ENCODE measurements at places on chromosomes 11 and 22.

- DNase-seq = peak; percentile 82
These were observed 33.0 kb upstream of the RIC3 start for GRCh38 chr11:8201644-8202365.

DNA sequence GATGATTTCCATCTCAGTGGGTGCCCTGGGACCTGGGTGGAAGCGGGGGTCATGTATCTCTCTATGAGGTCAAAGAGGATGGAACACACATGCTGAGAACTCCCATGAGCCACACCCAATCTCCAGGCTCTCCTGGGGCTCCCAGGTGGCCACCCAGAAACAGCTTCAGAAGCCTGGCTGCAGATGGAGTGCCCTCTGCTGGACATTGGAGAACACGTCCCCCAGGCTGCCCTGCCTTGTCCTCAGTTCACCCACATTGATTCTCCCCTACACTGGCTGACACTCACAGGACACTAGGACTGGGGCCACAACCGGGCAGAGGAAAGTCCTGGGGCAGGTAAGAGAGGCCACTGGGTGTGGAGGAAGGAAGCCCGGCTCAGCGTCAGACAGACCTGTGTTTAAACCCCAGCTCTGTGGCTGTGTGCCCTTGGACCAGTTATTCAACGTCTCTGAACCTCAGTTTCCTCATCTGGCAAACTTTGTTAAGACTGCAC is 4.5 kb upstream of the NOL12 start:
- peak; percentile 65 for DNase-seq

GRCh38 chr22:26553056-26553752 is 36.7 kb downstream of the TPST2 start:
- DNase-seq = no peak

DNA sequence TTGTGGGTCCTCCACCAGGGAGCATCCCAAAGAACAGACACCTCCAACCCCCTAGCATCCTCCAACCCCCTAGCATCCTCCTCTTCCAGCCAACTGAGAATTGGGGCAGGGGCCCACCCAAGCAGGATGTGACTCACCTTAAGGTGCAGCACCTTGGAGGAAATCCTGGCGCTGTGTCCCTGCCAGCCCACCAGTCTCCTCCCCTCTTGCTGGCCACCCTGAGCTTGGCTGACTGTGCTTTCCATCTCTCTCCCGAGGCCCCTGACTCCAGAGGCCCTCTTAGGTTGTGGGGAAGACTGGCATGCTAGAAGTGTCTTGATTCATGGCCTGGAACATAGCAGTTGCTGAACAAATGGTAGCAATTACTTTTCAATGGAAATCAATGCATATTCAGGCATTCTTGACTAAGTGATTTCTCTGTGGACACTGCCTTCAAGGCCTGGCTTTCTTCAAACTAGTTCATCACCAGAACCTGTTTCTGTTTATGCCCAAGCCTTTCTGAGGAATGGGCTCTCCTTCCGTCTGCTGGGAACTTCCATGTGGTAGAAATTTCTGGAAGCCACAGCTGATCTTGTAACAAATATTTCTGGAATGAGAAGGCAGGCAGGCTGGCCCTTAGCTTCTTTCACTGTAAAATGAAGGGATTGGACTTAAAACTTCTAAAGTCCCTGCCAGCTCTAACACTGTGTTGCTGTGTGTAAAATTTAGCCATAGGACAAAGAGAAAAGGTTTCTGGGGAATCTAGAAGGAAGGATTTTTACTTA is 60.5 kb downstream of the CEP164 start:
- DNase-seq = no peak

- DNase-seq = no peak
These were observed 110.2 kb downstream of the MIAT start for GRCh38 chr22:26767351-26768155.

- no peak for DNase-seq
These were observed 221.7 kb upstream of the BLID start for GRCh38 chr11:122337704-122338103.

DNA sequence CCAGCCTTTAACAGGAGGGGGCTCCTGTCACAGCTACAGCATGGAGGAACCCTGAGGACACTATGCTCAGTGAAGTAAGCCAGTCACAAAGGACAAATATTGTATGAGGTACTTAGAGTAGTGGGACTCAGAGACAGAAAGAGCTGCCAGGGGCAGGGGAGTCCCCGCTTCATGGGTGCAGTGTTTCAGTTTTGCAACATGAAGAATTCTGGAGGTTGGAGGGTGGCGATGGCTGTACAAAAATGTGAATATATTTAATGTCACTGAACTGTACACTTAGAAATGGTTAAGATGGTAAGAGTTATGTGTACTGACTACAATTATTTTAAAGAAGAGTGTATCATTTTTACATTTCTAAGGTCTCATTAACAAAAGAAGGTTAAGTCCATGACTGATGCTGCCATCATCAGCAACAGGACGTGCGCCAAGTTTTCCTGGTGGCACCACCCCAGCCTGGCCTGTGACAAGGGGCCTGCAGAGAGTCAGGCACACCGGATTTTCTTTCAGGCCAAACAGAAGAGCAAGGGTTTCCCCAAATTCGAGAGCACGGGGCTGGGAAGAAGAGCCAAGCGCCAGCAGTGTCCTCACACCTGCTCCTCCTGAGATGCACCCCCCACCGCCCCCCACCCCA is 22.1 kb downstream of the YPEL1 start:
- no peak for DNase-seq

GRCh38 chr22:20624161-20624616 is 116.8 kb downstream of the MED15 start:
- no peak for DNase-seq

DNA sequence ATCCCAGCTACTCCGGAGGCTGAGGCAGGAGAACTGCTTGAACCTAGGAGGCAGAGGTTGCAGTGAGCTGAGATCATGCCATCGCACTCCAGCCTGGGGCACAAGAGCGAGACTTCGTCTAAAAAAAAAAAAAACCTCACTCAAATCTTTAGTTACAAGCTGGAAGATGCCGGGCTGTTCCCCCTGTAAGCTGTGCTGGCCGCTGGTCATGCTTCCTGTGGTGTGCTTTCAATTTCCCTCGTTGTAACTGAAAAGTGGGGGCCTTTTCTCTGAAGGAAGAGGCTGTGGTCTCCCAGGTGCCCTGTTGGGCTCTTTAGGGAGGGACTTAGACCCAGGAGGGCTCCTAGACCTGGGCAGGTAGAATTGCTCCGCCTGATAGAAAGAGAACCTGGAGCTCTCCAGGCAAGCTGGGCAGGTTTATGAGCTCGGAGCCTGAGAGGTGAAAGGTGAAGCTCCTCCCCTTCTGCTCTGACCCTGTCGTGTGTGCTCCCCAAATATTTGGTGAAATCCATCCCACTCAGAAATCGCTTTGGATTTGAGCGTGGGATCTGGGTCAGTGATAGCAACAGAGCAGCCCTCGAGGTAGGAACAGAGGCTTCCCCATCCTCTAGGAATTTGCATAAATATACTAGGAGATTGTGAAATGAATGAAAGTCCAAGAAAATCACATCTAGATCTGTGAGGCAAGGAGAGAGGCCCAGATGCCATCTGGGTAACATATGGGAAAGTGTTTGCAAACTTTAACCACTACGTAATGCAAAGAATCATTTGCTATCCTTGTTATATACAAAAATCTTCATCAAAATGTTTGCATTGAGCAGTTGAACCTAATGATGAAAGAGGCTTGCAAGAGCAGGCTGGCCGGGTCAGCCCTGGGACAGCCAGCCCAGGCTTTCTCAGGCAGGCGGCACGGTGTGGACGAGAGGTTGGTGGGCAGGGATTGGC is 154.3 kb downstream of the FBXO7 start:
- no peak for DNase-seq

DNA sequence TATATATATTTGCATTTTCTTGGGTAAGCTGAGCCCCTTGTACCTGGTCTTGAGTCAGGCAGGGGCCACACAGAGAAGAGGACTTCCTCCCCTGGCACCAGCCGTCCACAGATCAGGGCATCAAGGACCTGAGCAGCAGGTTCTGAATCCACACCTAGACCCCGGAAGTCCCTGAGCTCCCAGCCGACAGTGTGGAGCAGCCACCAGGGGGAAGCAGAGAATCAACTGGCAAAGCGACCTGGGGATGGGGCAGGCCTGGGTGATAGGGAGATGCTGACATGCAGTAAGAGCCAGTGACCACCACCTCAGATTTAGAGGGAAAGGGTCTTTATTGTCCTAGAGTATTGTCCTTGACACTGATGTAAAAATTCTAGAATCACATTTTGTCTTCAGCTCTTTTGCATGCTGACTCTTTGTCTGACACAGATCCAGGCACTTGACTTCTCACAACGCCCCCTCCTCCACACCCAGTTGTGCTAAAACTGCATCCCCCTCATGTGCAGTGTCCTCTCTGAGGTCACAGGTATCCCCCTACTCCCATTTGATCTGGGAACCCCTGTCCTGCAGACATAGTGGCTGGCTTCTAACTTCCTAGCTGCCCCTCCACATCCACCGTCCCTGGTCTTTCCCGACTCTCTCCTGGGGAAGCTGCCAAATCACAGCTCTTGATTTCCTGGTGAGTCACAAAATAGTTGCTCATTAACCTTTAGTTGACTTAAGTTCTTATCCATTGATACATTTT is 109.3 kb downstream of the GGTLC2 start:
- peak; percentile 65 for DNase-seq

GRCh38 chr11:16936643-16937042 is 77.6 kb downstream of the PLEKHA7 start:
- DNase-seq = no peak

DNA sequence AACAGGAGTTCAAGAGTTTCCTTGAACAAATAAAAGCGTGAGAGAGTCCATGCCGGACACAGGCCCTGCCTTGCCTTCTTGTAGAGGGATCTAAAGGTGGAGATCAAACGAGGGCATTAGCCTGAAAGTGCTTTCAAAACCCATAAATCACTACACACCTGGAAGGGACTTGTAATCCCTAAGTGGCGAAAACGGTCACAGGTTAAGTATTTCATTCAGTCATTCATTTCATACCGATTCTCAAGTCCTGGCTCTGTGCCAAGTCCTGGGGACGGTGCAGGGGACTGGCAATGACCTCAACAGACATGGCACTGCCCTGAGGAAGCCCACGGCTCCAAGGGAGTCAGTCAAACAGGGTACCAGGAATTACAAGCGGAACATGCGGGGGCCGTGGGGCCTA is 26.6 kb downstream of the ELFN2 start:
- DNase-seq = no peak

- DNase-seq = no peak
These were observed 89.0 kb downstream of the MICAL2 start for GRCh38 chr11:12199231-12199948.

- DNase-seq = no peak
These were observed 15.0 kb upstream of the RTN4R start for GRCh38 chr22:20282901-20283673.

GRCh38 chr22:41517172-41518047 is 26.9 kb downstream of the POLR3H start:
- DNase-seq = peak; percentile 35

- peak; percentile 66 for DNase-seq
These were observed 18.4 kb downstream of the NEAT1 start for GRCh38 chr11:65440831-65441499.

DNA sequence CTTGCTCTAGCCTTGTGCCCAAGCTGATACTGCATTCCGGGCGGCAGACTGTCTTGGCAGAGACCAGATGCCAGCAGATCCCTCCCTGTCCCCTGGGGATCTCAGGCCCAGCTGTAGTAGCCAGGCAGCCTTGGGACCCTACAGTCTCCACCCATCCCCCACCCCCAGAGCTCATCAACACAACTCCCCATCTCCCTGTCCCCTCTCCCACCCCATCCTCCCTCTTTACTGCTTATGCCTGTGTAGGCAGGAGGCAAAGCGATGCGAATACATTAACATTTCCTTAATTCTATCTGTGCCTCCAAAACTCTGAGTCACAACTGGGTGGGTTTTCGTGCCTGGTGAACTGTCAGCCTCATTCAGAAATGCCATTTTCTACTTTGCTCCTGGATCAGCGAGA is 547.6 kb downstream of the BUD13 start:
- no peak for DNase-seq

- DNase-seq = no peak
These were observed 1181.6 kb downstream of the TBC1D22A start for GRCh38 chr22:47943729-47944700.

GRCh38 chr22:19991645-19992451 is 24.8 kb downstream of the ARVCF start:
- DNase-seq = no peak

DNA sequence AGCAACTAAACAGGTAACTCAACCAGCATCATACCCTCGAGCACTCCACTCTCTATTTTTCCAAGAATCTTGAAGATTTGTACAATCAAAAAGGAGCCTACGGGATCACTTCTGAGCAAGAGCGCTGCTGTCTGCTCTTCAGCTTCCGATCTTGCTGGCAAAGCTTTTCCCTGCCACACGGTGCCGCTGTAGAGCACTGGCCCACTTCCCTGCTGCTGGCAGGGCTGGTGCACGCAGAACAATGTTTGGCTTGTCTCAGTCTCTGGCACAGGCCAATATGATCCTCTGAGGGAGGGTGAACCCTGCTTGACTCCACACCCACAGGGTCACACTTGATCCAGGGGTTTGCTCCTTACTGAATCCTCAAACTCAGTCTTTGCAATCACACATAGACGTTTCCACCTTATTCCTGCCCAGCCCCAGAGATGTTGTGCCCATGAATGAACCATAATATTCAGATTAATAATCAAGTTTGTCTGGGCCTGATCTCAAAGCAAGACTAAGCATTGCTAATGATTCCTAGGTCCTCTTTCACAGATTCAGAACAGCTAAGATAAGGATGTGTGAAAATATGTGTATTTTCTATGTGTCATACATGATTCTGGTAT is 536.6 kb downstream of the SOX6 start:
- DNase-seq = no peak

DNA sequence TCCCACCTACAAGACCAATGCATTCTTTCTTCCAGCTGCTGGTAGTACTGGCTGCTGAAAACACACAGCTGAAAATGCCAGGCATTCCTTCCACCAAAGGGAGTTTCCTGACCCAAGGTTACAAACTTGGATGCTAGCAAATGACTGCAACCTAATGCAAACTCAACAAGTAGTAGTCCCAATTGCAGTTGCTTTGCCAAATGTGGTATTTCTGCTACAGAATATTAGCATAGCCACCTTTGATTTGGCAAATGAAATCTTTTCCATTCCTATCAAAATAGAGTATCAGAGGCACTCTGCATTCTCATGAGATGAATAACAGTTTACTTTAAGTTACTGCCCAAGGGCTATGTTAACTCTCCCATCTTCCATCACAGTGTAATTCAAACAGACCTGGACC is 172.0 kb upstream of the ARHGAP42 start:
- no peak for DNase-seq

- DNase-seq = no peak
These were observed 181.0 kb downstream of the CHST1 start for GRCh38 chr11:45484326-45484883.

DNA sequence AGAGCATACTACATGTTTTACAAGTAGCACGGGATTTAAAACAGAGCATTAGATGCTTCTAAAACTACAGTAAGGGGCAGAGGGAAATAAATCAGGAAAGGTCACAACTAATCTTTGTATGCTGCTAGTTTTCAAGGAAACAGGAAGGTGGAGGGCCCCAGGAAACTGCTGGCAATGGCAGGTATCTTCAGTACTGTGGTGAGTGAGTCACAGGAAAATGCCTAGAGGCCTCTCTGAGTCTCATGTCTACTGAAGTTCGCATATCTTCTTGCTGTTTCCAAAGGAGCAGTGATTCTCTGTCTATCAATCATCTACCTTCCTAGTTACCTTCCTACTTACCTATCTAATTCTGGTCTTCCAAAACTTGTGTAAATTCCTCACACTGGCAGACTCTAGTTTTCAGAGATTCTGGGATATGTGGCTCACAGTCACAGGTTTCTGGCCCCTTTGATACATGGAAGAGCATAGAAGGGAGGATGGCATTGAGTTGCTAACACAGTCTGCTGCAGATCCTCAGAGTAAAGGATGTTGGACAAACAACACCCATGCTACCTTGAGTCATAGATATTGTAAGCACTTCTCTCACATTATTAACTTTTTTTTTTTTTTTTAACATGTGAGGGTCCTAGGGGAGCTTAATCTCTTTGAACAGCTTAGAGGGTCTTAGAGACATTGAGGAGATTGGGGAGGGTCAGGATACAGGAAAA is 58.8 kb upstream of the SYN3 start:
- DNase-seq = no peak
